IPS DF 19.7 (cell line): ENCODE measurements at places on chromosomes 6 and 20.

DNA sequence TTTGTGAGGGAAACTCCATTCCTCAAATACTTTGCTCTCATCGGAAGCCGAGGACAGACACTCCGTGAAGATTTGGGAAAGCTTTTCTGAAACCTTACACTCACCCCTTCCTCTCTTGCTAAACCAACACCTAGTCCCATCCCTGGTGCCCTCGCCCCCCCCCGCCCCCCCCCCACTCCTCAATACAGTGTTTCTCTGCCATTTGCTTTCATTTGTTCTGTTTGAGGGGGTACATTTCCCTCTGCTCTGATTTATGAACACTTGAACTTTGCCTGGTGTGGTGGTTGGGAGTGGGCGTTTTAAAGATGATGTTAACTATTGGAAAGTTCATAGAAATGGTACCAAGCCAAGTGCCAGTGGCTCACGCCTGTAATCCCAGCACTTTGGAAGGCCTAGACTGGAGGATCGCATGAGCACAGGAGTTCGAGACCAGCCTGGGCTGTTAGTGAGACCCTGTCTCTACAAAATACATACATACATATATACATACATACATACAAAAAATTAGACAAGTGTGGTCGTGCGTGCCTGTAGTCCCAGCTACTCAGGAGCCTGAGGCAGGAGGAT, 1.1 kb downstream of the RAB32 start:
- DNase-seq = no peak

GRCh38 chr6:116842459-116842858, 13.6 kb upstream of the GPRC6A start:
- no peak for DNase-seq

DNA sequence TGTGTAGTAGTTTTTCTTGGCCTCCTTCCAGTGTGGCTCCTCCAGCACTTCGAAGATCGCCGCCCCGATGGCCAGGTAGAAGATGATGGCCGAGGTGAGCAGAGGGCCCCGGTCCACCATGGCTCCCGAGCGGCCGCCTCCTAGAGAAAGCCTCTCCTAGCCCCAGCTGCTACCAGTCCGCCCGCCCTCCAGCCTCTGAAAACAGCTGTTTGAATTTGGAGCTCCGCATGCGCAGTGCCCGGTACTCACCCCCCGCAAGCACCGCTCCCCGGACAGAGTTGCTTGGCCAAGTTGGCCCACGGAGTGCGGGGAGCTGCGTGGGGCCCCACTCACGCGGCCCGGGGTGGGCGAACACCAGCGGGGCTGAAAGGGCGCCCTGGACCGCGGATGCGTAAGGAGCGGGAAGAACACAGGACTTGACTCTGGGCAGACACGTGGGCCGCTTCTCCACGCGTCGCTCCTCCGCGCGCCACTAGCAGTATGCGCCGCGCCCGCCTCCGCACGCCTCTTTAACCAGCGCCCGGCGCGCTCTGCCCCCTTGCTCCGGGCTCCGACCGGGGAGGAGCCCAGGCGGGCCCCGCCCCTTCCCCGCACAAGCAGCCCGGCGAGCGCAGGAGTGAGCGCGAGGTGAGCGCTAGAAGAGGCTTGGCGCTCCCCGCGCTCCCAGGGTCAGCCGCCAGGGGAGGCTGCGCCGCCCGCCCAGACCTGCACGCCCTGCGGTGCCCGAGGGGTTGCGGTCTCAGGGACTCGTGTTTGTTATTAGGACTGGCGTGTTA, at the start of gene KCNK5:
Gene KCNK5, minus strand, starts transcription at position 484 of the 776 bp plus-strand sequence. Its CDS starts 364 bp downstream, at position 120.
- DNase-seq = no peak

DNA sequence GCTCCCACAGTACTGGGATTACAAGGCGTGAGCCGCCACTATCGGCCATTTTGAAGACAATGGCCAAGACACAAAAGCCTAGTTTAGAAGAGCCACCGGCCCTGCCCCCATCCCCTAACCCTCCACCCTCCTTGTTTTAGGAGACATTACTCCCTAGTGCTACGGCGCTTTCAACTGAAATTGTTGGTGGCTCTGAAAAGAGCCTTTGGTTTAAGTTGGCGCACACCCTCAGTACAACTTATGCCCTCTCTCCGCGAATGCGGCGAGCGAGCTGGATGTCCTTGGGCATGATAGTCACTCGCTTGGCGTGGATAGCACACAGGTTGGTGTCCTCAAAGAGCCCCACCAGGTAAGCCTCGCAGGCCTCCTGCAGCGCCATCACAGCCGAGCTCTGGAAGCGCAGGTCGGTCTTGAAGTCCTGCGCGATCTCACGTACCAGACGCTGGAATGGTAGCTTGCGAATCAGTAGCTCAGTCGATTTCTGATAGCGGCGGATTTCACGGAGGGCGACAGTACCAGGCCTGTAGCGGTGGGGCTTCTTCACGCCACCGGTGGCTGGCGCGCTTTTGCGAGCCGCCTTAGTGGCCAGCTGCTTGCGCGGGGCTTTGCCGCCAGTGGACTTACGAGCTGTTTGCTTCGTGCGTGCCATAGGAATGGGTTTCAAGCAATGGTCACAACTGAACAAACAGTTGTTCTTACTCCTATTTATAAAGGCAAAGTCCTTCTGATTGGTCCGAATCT, 114.9 kb upstream of the BTN3A2 start:
- no peak for DNase-seq

DNA sequence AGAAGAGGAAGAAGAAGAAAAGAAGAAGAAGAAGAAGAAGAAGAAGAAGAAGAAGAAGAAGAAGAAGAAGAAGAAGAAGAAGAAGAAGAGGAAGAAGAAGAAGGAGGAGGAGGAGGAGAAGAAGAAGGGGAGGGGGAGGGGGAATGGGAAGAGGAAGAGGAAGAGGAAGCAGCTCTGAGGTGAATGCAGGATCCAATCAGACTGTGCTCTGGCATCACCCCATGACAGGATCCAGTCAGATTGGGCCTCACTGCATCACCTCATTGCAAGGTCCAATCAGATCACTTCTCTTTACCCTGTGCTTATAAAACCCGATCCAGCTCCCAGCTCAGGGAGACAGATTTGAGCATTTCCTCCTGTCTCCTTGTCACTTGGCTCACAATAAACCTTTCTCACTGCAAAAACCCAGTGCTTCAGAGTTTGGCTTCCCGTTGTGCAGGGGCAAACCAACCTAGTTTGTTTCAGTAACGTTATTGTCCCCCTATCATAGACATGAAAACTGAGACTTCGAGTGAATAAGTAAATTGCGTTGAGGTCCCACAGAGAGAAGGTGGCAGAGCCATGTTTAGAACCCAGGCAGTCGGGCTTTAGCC, 28.6 kb upstream of the YWHAB start:
- DNase-seq = no peak

GRCh38 chr20:48483334-48484066, 344.3 kb downstream of the PREX1 start:
- no peak for DNase-seq

DNA sequence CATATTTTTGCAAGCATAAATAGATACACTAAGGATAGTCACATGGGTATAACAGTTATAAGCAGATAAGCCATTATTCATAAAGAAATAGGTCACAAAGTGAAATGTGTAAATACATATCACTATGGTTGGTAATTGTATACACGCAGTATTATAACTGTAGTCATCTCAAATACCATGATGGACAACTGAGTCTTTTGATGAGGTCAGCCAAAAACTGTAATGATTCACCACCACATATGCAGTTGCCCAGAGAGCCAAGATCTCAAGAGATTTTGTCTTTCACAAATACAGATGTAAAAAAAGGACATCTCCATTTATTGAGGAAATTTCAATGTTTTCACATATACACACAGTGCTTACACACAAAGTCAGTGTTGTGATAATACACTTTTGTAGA, 28.3 kb downstream of the ZNF292 start:
- DNase-seq = no peak

DNA sequence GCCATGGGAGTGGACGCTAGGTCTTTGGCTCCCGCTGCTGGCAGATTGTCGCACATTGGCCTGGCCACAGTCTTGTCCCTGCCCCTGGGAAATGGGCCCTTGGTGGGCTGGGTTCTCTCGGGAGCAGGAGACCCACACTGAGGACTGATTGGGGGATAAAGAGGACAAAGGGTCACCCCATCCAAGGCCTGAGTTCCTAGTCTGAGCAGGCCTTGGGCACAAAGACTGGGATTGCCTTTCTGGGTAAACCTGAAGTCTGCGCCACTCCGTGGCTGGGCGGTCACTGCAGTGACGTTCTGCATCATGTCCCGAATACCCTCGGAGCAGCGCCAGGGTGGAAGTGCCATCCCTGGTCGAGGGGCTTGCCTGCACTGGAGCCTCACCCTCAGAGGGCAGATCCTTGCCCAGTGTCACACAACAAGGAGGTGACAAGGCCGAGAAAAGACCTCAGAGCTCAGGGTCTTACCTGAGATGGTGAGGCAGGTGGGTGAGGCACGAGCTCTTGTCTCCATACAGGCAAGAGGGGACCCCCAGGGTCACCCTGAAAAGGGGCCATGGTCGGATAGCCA, 36.1 kb upstream of the ZBP1 start:
- DNase-seq = no peak

GRCh38 chr6:27791182-27791943, 120.8 kb downstream of the OR2B2 start:
- DNase-seq = no peak

- DNase-seq = peak; percentile 0
Observed at GRCh38 chr20:13029687-13030375, 21.1 kb downstream of the SPTLC3 start.

DNA sequence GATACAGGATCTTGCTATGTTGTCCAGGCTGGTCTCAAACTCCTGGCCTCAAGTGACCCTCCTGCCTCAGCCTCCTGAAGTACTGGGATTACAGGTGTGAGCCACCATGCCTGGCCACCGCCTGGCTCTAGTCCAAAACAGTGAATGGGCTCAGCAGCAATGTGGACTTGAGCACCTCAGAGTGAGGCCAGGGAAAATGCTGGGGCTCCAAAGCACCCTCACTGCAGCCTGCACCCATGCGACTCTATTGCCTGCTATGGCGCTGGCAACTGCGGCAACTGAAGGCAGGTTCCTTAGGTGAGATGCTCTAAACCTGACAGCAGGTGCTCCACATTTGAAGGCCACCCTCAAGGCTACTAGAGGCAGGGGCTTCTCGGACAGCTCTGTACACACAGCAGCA, 26.5 kb downstream of the MAP1LC3A start:
- no peak for DNase-seq

GRCh38 chr6:90468080-90468479, 118.8 kb downstream of the MAP3K7 start:
- no peak for DNase-seq

DNA sequence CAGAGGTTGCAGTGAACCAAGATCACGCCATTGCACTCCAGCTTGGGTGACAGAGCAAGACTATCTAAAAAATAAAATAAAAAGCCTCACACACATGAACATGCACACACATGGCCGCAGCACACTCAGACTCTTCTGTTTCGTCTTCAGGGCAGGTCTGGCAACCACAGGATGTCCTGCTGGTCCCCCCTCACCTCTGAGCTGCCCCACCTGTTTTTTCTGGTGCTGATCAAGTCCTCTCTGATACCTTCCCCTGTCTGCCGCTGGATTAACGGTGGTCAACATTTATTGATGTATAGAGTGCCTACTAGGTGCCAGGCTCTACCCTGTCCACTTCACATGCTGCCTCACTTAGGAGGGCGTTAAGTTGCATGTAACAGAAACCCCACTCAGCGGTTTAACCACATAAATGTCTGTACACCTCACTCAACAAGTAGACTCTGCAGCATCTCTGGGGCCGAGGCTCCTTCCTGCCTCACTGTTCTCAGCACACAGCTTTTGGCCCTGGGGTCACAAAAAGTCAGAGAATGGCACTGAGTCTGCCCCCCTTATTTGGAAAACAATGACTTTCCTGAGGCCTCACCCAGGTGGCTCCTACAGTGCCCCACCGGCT, 4.5 kb upstream of the AP5S1 start:
- DNase-seq = no peak
